ENCODE measurements at places on chromosomes 7 and 10. TPM values are rescaled to one million over a fixed set of nuclear protein-coding genes. Genes with fewer than 3 reads are reported as not detected.
A peak's percentile ranks its signal among the peaks of the same experiment; 100 is the strongest.

- no peak for DNase-seq
Observed at GRCh38 chr10:132648072-132648850, 110.7 kb downstream of the INPP5A start.

DNA sequence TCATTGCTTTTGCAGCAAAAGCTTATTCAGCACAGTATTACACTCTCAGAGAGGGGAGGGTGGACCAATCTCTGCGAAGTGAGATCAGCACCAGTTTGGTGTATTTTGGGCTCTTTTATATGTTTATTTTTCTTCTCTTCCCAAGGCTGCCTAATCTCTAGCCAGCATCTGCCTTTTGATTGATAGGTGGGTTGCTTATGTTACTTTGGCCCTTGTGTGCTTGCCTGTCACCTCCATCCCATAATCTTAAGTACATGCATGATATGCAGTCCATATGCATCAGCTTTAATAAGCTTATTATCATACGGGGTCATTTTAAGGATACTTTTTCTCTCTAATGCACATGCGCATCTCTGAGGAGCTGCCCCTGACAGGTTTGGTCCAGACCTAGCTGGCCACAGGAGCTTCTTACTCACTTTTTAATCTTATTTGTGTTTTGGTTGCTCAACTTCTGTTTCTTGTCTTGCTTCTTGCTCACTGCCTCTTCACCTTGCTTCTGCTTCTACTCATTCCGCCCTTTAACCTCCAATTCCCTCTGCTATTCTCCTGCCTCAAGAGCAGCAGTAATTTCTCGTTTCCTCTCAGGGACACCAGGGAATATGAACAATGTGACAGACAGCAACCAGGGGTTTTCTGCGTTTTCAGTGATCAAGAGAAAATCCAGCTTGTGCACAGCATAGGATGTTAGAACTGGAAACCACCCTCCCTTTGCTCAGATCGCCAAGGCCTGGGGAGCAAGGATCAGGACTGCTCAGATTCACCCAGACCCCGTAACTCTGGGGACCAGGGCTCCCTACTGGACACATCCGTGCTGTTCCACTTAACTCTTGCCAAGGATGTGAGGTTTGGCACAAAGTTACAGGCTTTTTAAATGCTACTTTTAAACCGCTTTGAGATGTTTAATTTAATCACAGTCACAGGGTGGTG is 10.0 kb downstream of the RGR start:
- no peak for DNase-seq

GRCh38 chr10:131724891-131725580 is 175.8 kb upstream of the PPP2R2D start:
- DNase-seq = no peak

DNA sequence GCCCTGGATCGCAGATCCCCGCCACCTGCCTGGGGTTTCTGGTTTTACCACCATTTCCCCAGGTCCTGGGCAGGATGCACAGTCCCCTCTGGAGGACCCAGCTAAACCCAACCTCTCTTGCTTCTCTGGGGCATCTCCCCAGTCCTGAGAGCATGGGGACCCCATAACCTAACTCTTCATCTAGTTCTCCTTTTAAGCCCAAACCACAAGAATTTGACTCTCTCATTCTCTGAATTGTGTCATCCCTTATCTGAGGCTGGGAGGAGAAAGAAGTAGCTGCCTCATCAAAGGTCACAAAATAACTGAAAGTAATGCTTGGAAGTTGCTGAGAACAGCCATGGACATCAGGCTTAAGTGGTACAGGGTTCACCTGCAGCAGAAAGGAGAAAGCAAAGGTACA is 159.9 kb downstream of the FGFR2 start:
- DNase-seq = no peak

DNA sequence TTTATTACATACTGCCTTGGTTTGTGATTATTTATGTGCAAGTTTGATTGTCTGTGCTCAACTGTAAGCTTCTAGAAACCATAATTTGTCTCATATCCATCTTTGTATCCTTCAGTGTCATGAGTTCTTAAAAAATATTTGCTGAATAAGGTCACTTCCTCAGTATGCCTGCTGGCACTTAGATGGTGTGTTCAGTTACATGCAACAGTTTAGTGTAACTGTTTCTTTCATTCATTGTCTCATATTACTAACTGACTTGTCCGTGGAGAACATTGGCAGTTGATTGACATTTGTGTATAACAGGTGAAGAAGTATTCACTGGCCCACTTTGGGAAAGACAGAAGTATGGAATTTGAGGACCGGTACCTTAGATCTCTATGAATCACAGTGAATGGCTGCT is 236.9 kb downstream of the PRKG1 start:
- DNase-seq = no peak

GRCh38 chr10:89064748-89065147 is 74.2 kb downstream of the FAS start:
- DNase-seq = peak; percentile 74

MKX gene
- total RNA-seq = 6.9 TPM

LRRD1 gene
- not detected for total RNA-seq

ABLIM1 gene
- 10.0 TPM for total RNA-seq

Data from fibroblast of villous mesenchyme (primary cell).